ENCODE measurements at places on chromosomes 16 and 17.

- no peak for DNase-seq
Measured at GRCh38 chr16:49754495-49755312, 101.2 kb downstream of the ZNF423 start.

GRCh38 chr17:32773856-32774694 lies 102.8 kb downstream of the MYO1D start:
- no peak for DNase-seq

DNA sequence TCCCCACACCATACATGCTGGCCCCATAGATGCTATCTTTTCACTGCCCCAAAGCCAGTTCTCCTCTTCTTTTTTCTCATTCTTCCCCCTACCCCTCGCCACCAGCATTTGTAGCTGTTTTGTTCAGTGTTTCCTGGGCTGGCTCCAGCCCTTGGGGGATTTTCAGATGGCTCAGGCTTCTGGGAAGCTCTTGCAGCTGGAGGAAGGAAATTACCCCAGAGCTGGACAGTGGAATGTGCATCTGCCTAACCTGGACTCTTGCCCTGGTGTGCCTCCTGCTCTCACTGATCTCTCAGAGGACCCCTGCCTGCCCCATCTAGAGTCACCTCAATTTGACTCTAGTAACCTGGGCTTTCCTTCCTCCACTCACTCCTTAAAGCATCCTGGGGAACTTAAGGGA lies 82.8 kb downstream of the MYH13 start:
- DNase-seq: no peak

GRCh38 chr16:17416461-17417311 lies 54.1 kb downstream of the XYLT1 start:
- no peak for DNase-seq

GRCh38 chr17:66445229-66445628 lies 142.8 kb downstream of the PRKCA start:
- no peak for DNase-seq
